ENCODE measurements at places on chromosomes 11 and 22.

- DNase-seq: no peak
These were observed 1074.3 kb downstream of the BRD1 start for GRCh38 chr22:48753381-48753730.

GRCh38 chr11:59891781-59892181, 13.2 kb downstream of the OOSP3 start:
- DNase-seq: peak; percentile 84

DNA sequence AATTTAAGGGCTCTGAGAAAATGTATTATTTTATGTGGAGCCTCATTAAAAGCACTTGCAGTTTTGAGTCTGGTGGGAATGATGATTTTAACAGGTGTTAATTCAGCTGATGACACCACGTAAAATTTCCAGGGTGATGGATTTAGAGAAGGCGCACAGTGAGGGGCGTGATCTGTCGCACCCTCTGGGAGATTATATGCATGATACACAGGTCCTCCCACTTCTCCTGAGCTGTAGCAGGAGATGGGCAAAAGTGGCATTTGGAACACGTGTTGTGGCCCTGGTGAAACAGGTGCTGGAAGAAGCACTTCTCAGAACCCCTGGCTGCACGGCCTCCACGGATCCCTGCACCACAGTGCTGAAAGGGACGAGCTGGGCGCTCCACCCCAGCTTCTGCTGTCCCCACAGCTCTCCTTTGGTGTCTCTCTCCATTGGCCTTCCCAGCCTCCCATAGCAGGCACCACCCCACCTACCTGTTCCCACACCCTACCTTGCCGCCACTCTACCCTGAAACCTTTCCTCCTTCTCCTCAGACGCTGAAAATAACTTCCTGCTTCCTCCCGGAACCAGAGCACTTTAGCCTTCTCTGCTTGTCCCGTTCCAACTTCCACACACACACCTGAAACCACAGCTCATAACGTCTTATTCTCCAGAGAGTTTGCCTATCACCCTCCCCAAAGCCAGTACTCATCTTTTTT, 6.9 kb upstream of the SORL1 start:
- DNase-seq: no peak

DNA sequence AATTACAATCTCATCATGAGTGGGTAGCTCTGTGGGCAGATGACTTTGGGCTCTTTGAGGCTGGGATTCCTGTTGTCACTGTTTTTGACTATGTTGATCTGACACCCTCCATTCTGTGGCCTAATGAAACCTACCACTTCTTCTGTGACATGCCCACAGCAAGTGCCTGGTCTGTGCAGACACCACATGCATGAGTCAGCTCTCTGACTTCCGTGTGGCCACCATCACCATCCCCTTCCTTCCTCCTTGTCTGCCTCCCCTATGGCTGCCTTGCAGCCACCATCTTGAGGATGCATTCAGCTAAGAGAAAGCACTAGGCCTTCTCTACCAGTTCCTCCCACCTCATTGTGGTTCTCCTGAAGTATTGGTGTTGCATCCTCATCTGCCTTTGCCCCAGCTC, 15.3 kb upstream of the OR10V1 start:
- DNase-seq: peak; percentile 51

GRCh38 chr11:62850911-62851806, 11.8 kb upstream of the WDR74 start:
- no peak for DNase-seq

DNA sequence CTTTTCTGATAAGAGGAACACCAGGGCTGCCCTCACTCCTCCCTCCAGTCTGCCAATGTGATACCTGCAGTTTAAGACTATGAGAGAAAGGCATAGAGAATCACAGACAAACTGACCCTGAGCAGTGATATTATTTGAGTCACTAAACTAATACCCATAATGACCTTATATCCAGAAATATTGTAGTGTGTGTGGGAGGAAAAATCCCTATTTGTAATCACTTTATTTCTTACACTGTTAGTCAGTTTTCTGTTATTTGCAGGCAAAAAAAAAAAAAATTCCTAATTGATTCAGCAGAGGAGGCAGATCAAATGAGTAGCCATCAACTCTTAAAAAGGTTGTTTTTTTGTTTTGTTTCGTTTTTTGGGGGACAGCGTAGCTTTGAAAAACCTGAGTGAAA, 82.5 kb downstream of the MAML2 start:
- no peak for DNase-seq

GRCh38 chr11:26286472-26287066, 45.4 kb upstream of the ANO3 start:
- no peak for DNase-seq

DNA sequence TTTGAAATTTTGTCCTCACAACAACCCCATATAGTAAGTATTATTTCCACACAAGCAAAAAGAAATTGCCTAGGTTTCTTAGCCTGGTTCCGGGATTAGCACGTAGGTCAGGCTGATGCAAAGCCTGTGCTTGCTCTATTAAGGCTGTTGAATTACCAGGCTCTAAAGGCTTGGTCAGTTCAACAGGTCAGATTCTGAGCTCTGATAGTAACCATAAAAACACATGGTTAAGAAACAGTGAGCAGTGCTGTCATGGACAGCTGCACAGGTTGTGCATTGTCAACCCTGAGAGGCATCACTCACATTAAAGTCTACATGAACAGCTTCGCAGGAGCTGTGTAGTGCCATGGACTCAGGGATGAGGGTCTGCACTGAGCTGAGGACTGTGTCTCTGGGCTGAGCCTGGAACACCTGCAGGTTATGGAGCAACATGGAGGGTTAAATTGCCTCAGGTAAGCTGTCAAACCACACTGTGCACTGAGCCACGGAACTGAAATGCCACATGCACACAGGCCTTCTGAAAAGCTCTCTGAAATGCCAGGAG, 98.0 kb downstream of the PIWIL4 start:
- DNase-seq: no peak

DNA sequence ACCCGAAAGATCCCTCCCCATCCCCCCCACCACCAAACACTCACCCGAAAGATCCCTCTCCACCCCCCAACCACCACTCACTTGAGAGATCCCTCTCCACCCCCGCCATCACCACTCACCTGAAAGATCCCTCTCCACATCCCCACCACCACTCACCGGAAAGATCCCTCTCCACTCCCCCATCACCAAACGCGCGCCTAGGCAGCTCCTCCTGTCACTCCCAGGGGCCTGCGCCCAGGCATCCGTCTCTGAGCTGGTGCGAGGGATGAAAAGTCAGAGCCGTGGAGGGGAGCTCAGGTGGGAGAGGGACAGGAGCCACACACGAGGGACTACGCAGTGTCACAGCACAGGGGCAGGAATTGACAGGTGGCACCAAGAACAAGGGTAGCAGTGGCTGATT, 11.5 kb downstream of the KIAA0930 start:
- DNase-seq: no peak

DNA sequence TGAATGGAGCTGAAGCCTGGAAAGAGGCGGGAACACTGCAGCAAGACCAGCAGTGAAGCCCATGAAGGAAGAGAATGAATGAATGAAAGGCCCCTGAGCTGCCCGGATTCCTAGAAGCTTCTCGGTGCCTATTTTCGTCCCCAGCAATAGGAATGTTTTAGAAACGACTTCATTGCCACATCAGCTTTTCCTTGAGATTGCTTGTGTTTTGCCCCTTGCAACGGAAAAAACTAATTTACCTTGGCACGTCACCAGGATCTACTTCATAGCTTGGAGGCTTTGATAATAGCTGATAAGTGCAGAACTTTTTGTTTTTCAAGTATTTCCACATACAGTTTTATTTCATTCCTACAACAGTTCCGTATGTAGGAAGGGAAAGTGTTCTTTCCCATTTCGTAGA, 248.9 kb upstream of the NARS2 start:
- DNase-seq: no peak

- no peak for DNase-seq
These were observed 17.1 kb upstream of the EFCAB6 start for GRCh38 chr22:43828998-43829782.

GRCh38 chr11:33718440-33718839, 17.8 kb downstream of the CD59 start:
- no peak for DNase-seq

DNA sequence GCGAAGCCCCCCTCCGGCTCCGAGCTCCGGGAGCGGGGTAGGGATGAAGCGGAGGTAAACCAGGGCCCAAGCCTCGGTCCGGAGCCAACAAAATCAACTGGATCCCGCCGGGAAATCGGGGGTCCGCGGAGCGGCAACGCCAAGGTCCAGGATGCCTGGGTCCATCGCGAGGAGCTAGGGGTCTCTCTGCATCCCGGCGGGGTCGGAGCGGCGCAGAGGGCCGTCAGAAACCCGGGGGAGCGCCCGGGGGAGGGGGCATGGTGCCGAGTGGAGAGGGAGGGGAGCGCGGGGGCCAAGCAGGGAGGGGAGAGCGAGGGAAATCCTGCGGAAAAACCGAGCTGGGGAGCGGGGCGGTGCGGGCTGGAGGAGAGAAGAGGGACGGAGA, 51.8 kb downstream of the SLC22A12 start:
- DNase-seq: no peak

- no peak for DNase-seq
These were observed 232.2 kb upstream of the PITPNB start for GRCh38 chr22:28151151-28151816.

DNA sequence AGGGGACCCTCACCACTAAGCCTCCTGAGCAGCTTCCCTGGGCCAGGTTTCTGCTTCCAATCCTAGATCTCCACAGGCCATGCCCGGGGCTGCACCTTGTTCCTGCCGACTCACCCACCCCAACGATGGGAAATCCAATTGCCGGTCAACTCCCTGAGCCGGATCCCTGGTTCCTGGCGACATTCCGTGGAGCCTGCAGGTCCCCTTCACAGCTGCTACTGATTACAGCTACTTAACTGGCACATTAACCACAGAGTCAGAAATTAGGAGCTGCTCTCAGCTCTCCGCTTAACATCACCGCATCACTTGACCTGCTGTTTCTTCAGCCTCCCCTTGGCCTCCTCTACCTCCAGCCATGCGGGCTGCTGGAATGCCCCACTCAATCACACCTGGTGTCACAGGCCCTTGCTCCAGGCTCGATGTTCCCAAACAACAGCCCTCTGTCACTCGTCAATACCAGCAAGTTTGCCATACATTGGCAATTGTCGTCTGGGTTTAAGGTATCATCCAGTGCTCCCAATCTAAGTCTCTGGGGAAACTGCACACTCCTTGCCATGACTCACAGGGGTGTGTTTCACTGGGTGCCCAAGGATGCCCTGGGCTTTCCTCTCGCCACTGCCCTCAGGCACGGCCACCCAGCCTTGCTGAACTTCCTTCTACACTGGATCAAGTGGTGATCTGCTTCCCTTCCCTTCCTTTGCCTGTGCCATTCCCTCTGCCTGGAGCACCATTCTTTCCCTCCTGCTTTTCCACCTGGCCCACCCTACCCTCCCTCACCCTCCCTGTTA, 181.0 kb downstream of the MN1 start:
- DNase-seq: no peak

GRCh38 chr11:112499153-112499880, 238.7 kb upstream of the PLET1 start:
- peak; percentile 67 for DNase-seq

- no peak for DNase-seq
These were observed 808.7 kb downstream of the KCNA4 start for GRCh38 chr11:29208117-29208516.

GRCh38 chr22:42596336-42596735, 18.3 kb downstream of the POLDIP3 start:
- no peak for DNase-seq

DNA sequence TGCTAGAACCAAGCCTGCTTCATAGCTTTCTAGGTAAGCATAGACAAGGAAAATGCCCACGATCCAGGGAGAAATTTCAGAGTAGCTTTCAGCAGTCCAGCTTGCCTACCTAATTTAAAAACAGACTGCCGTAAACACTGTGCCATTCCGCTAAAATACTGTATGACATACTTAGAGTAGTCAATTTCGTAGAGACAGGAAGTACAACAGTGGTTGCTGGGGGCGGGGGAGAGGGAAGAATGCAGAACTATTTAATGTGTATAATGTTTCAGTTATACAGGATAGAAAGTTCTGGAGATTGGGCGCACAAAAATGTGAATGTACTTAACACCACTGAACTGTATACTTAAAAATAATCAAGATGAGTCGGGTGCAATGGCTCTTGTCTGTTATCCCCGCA, 56.7 kb downstream of the C11orf58 start:
- DNase-seq: peak; percentile 90

DNA sequence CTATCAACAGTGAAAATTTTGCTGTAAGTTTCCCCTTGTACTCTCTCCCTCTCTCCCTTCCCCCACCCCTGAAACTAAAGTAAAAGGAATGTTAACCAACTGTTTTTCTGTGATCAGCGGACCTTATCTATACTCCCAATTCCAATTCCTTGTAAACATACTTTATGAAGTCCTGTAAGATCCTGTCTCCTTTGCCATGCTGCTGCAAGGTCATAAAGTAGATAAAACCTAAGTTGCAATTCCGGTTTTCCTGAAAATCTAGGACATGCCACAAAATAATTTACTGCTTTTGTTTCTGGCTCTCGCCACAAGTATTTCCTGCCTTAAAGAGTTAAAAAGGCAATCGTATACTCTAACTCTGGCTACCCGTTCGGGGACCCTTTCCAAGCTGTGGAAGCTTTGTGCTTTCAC, 1469.0 kb downstream of the LRRC4C start:
- no peak for DNase-seq

DNA sequence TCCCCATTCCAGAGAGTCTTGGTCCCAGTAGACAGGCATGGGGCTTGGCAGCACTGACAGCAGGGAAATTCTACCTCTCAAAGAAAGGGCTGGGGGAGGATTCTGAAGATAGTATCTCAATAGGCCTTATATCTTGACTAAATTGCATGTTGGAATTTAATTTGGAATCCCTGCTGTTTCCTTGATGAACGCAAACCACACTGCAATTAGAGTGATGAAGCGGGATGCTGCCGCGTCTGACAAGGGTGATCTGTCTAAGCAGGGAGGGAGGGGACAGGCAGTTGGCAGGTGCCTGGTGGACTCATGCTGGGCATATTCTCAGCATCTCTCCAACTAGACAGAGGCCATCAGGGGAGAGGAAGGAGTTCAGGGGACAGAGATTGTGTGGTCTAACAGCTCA, 48.4 kb downstream of the COMMD9 start:
- DNase-seq: no peak

- no peak for DNase-seq
These were observed 1.9 kb upstream of the FAT3 start for GRCh38 chr11:92222701-92223100.

- DNase-seq: no peak
These were observed 1.3 kb downstream of the FADD start for GRCh38 chr11:70204466-70204799.

- DNase-seq: no peak
These were observed 1.0 kb upstream of the TRIM44 start for GRCh38 chr11:35661534-35661933.

DNA sequence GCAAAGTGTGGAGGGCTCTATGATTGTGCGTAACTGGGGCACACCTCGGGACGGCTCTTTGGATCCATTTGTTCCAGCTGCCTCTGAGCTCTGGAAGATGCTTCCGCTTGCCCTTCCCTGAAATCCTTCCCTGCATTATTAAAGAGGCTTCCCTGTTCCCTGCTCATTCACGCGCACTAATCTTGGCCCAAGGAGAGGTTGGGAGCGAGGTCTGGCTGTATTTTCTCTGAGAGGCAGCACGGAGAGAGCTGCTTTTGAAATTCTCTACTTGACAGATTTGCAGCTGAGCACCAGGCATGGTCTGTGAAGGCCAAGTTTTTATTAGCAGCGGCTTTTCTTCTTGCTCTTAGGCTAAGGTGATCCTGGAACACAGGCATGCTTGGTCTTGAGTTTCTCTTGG, 94.8 kb upstream of the NTM start:
- no peak for DNase-seq

- no peak for DNase-seq
These were observed 315.5 kb downstream of the OPCML start for GRCh38 chr11:133216813-133217212.

GRCh38 chr11:73186886-73187285, 31.2 kb upstream of the P2RY2 start:
- no peak for DNase-seq

All from suppressor macrophage (primary cell).